ENCODE measurements at places on chromosomes 12 and 14. TPM values are rescaled to one million over a fixed set of nuclear protein-coding genes. Genes with fewer than 3 reads are reported as not detected.

- DNase-seq: no peak
- H3K36me3 ChIP-seq: no peaks in the 10 kb centered on the region
- H3K4me3 ChIP-seq: no peak overlapping the region
- no peaks in the 10 kb centered on the region for H3K27me3 ChIP-seq
- H3K27ac ChIP-seq: no peak overlapping the region
These were observed 111.9 kb downstream of the NTS start for GRCh38 chr12:85985996-85986395.

- H3K4me3 ChIP-seq: no peak overlapping the region
- no peak for DNase-seq
- no peak overlapping the region for H3K27ac ChIP-seq
These were observed 15.8 kb upstream of the VPS33A start for GRCh38 chr12:122282061-122282460.

GRCh38 chr14:31388687-31389413 is 31.5 kb downstream of the HEATR5A start:
- no peak overlapping the region for H3K27ac ChIP-seq
- no peak for DNase-seq
- no peak overlapping the region for H3K4me3 ChIP-seq
- H3K4me1 ChIP-seq: no peaks in the 10 kb centered on the region
- H3K36me3 ChIP-seq: no peaks in the 10 kb centered on the region

DNA sequence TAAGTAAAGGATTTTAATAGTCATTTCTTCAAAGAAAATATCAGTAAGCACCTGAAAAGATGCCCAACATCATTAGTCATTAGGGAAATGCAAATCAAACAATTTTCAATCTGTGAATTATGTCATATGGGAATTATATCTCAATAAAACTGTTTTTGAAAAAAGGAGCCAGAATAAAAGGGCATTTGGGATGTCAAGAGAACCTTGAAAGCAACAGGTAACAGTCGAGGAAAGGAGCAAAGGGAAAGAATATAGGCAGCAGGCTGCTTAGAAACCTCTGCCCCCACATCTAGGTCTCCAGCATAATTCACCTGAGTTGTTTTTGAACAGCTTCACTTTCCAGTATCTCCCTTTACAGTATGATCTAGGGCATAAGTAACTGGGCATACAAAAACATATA is 12.2 kb downstream of the RAD9B start:
- no peaks in the 10 kb centered on the region for H3K4me1 ChIP-seq
- no peak overlapping the region for H3K27ac ChIP-seq
- no peaks in the 10 kb centered on the region for H3K27me3 ChIP-seq
- no peak overlapping the region for H3K4me3 ChIP-seq
- DNase-seq: no peak

GRCh38 chr14:72744416-72745120 is 149.3 kb downstream of the DPF3 start:
- no peaks in the 10 kb centered on the region for H3K4me1 ChIP-seq
- DNase-seq: peak; percentile 5
- H3K27ac ChIP-seq: no peak overlapping the region
- H3K27me3 ChIP-seq: no peaks in the 10 kb centered on the region
- H3K4me3 ChIP-seq: no peak overlapping the region

- no peaks in the 10 kb centered on the region for H3K27me3 ChIP-seq
- H3K36me3 ChIP-seq: no peaks in the 10 kb centered on the region
- no peak overlapping the region for H3K4me3 ChIP-seq
- H3K27ac ChIP-seq: no peak overlapping the region
- no peaks in the 10 kb centered on the region for H3K4me1 ChIP-seq
- DNase-seq: no peak
These were observed 86.2 kb upstream of the FERMT2 start for GRCh38 chr14:53037016-53037415.

GRCh38 chr12:77687321-77687720 is 143.4 kb upstream of the NAV3 start:
- H3K4me3 ChIP-seq: no peak overlapping the region
- H3K36me3 ChIP-seq: no peaks in the 10 kb centered on the region
- no peaks in the 10 kb centered on the region for H3K27me3 ChIP-seq

GRCh38 chr12:121657305-121658008 is 12.0 kb downstream of the MORN3 start:
- H3K4me1 ChIP-seq: no peaks in the 10 kb centered on the region
- H3K4me3 ChIP-seq: no peak overlapping the region
- no peaks in the 10 kb centered on the region for H3K27me3 ChIP-seq
- H3K27ac ChIP-seq: no peak overlapping the region
- DNase-seq: no peak
- H3K36me3 ChIP-seq: no peaks in the 10 kb centered on the region

- H3K4me1 ChIP-seq: no peaks in the 10 kb centered on the region
- H3K36me3 ChIP-seq: no peaks in the 10 kb centered on the region
- no peak overlapping the region for H3K27ac ChIP-seq
- H3K27me3 ChIP-seq: no peaks in the 10 kb centered on the region
- no peak for DNase-seq
- no peak overlapping the region for H3K4me3 ChIP-seq
These were observed 77.8 kb upstream of the GRIP1 start for GRCh38 chr12:66756631-66757030.

- peak; percentile 73 for DNase-seq
- H3K4me1 ChIP-seq: peaks cover 7% of the 10 kb centered on the region
- no peak overlapping the region for H3K27ac ChIP-seq
- no peaks in the 10 kb centered on the region for H3K36me3 ChIP-seq
- no peak overlapping the region for H3K4me3 ChIP-seq
These were observed 49.7 kb downstream of the KIF26A start for GRCh38 chr14:104187931-104188726.

MYBPC1 gene
- 4.2 TPM for total RNA-seq

LRRK2 gene
- total RNA-seq: 4.1 TPM

EFS gene
- total RNA-seq: 1.1 TPM

KRT75 gene
- not detected for total RNA-seq

TMEM253 gene
- total RNA-seq: 48.3 TPM

TEX22 gene
- total RNA-seq: 2.4 TPM

TNFRSF1A gene
- total RNA-seq: 164 TPM

LMNTD1 gene
- total RNA-seq: not detected
